Stimulated activated CD4-positive, alpha-beta T cell treated with anti-CD3 and anti-CD28 coated beads, Interleukin-4, amount 100 ng/mL, for 1 hour (primary cell): ENCODE measurements at places on chromosomes 4 and X.
A peak's percentile ranks its signal among the peaks of the same experiment; 100 is the strongest.

DNA sequence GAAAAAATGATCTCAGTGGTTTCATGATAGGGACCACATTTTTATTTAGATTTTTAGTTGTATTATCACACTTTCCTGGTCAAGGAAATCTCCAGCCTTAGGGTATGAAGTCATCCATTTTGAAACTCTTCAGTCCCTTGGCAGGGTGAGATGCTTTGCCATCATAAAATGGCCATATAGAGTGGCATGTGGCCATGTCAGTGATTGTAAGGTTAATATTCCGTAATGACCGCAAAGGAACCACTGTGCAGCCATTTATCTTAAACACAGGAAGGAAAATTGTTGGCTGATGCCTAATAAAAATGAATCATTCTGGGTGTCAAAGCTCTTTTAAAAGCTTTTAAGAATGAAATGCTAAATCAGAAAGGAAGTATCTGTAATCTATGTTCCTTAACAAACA, 35.6 kb downstream of the COMMD8 start:
- DNase-seq: no peak

DNA sequence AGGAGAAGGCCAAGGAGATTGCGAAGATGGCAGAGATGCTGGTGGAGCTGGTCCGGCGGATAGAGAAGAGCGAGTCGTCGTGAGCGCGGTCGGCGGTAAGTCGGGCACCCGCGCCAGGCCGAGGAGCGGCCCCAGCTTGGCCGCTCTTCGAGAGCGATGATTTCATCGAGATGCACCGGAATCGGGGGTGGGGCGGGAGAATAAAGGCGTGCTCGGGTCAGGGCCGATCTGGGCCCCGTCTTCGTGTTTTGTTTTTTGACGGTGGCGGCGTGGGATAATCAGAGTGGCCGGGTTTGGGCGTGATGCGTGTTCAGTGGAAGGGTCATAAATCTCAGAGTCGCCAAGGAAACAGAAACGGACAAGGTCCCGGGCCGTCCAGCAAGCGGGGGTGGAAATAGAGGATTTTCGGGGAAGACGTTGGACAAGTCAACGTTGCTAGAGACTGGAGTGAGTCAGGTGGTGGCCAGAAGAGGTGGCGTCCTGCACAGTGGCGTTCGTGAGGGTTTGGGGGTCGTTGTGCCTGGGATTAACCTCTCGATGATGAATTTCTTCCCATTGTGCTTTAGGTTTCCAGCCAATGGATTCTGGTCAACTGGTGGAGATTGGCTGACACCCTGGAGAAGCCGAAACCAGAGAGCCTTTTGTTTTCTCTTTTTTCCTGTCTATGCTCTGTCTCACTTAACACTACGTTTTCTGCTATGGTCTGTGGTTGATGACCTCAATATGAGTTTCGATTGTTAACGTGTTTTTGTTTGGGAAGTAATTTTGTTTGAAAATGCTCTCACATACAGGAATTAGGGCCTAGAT, 882 bp downstream of the MRFAP1 start:
- peak; percentile 46 for DNase-seq

DNA sequence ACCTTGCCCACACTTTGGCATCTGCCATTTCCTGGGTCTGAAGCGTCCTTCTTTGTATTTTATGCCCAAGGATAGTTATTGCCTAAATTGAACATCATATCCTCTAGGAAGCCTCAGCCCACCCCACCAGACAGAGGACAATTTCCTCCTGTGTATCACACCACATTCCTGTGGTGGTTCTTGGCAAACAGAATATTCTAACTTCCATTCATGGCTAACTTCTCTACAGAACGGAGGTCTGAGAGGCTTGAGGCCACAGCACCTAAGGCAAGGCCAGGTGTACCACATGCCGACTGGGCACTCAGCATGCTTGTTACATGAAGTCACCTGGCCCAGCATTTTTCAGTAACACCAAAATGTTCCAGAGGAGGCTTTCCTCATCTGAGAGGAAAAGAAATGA, 42.4 kb downstream of the CD99L2 start:
- no peak for DNase-seq

DNA sequence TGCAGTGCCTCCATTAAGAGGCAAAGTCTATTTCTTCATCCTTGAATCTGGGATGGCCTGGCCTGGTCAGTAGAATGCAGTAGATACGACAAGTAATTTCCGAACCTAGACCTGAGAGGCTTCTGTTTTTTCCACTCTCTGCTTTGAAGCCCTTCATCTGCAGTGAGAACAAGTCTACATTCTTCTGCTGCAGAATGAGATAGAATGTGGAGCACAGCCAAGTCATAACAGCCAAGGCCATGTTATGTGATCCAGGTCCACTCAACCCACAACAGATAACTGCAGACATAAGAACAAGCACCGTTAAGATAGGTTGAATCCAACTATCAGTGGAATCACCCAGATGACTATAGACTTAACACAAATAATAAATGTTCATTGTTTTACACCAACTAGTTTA, 1297.7 kb downstream of the C4orf33 start:
- DNase-seq: no peak
